Retina (tissue), 1 donor: ENCODE measurements at places on chromosomes 5 and 9.

- DNase-seq: no peak
These were observed 483.7 kb downstream of the ELAVL2 start for GRCh38 chr9:23342291-23342690.

DNA sequence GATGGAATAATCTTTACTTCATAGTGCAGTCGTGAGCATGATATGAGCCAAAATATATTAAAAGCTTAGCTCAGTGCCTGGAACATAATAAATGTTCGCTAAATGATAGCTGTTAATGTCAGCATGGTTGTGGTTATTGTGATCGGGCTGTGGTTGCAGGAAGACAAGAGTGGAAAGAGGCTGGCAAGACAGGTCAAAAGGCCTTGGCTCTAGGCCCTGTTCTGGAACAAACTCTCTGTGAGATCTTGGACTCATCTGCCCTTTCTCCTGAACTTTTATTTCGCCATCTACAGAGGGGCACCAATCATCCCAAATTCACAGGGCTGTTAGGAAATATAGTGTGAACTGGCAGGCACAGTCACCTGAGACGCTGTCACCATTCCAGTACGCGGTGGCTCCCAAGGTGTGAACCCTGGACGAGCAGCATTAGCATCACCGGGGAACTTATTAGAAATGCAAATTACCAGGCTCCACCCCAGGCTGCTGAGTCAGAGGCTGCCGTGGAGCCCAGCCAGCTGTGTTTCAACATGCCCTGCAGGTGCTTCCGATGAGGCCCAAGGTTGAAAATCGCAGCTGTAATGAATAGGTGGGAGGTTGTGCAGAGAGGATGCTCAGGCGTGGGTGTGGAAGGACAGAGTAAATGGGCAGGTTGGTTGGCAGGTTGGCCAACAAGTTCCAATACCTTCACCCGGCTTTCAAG, 50.2 kb upstream of the SAP30L start:
- no peak for DNase-seq

DNA sequence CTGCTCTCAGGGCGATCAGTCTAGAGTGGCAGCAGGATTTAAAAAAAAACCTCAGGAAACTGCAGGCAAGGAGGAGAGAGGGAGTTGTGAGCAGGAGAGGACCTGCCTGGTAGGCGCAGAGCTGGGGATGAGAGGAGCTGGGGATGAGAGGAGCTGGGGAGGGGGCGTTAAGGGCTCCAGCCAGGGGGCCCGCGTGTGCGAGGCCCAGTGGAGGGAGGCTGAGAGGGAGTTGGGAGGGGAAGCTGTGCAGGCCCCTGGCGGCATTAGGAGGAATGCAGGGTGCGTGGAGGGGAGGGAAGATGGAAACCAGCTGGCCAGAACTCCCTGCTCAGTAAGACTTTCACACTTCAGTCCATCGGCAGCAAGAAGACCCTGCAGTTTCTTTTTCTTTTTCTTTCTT, 45.2 kb upstream of the HMCN2 start:
- DNase-seq: peak; percentile 66

DNA sequence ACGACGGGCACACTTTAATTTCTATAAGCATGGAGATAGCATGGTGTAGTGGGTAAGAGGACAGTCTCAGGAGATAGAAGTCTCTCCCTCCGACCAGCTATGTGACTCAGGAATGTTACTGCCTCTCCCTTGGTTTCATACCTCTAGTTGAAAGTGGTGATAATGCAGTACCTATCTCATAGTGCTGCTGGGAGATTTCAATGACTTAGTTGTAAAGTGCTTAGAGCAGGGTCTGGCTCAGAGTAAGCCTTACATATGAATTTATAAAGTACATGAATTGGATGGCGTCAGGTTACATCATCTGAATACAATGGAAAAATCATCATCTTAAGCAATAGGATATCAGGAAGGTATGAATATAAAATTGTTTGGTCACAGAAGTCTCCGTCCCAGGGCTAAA, 952.8 kb upstream of the EDIL3 start:
- no peak for DNase-seq

DNA sequence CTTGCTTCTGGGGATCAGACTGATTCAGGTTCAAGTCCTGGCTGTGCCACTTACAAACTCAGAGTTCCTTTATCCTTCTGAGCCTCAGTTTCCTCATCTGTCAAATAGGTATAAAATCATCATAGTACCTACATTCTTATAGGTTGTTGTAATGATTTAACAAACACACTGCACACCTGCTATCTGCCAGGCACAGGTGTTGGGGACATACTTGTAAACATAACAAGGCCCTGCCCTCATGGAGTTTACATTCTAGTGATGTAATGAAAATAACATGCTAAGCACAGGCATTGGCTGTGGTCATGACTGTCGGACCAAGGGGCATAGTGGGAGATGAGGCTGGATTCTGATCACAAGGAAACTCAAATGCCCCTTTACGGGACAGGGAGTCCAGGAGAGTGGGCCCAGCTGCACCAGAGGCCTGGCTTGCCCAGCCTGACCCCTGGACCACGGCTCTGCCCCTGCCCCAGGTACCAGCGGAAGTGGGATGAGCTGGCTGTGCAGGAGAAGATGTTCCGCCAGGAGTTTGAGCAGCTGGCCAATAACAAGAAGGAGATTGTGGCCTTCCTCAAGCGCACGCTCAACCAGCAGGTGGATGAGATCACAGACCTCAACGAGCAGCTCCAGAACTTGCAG, 2.3 kb downstream of the CFAP157 start:
- DNase-seq: no peak

DNA sequence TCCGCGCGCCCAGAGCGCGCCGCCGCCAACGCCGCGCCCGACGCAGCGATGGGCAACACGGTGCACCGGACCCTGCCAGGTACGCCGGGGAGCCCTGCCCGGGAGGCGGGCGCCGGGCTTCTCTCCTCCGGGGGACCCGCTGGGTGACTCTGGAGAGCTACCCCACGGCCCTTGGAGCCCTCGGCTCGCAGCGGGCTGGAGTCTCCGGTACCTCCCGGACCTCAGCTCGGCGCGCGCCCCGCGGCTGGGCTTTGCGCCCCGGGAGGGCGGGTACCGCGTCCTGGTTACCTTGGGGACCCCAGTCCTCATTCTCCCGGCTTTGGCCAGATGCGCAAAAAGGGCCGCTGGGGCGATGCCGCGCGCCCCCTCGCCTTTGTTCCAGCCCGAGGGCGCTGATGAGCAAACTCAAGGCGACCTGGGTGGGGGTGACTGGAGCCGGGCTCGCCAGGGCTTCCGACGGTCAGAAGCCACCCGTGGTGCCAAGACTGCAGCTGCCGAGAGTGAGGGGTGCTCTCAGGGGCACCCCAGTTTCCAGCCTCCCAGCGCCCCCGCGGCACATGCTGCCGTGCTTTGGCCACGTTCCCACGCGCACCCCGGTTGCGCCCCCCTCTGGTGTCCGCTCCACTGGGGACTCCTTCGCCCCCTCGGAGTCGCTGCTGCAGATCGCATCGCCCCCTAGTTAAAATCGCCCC, 442 bp downstream of the NEURL1B start:
- DNase-seq: no peak

GRCh38 chr5:145791866-145792265, 43.3 kb downstream of the PRELID2 start:
- no peak for DNase-seq

DNA sequence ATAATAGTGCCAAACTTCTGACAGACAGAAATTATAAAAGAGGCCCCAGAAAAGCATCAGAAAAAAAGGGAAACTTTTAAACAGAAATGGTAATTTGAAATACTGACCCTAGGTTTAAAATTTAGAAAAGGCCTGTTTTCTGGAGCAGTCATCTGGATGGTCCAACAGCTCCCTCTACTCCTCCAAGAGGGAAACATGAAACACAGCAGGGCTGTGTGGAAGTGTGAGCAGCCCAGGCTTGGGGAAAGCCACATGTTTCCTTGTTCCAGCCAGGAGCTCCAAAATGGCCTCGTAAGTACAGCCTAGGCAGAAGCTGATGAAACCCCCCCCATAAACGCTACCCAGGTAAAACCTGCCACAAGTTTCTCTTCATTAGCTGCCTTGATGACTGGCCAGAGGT, 499.3 kb upstream of the ADAMTS16 start:
- DNase-seq: no peak

DNA sequence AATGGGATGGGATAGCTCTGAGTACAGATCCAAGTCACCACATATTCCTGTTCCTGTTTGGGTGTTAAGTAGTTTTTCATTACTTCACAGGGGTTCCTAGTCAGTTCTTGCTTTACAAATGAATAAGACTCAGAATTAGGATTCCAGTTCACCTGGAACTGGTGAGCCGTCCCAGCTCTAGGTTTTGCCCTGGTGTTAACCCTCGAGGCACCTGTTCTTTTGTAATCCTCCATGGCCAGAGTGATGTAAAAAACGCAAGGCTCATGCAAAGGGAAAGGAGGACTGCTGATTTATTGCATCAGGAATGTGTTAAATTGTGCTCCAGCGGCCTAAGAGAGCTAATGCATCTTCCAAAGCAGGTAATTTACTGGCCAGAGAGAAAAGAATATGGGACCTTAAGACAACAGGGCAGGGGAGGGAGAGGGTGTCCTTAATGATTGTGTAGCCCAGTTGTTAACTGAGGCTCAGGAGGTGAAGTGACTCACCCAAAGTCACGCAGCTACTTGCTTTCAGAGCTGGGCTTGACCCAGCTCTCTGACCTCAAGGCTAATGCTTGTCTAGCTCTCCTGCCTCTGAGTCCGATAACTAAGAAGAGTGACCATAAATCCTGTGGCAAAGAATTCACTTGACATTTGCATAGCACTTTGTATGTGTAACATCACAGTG, 70.5 kb downstream of the DMRT2 start:
- DNase-seq: no peak

- no peak for DNase-seq
These were observed 3.6 kb downstream of the GOLPH3 start for GRCh38 chr5:32170303-32171151.

- DNase-seq: no peak
These were observed 78.1 kb downstream of the VCAN start for GRCh38 chr5:83549674-83550073.

- no peak for DNase-seq
These were observed 7.3 kb upstream of the ROPN1L start for GRCh38 chr5:10434392-10434791.

DNA sequence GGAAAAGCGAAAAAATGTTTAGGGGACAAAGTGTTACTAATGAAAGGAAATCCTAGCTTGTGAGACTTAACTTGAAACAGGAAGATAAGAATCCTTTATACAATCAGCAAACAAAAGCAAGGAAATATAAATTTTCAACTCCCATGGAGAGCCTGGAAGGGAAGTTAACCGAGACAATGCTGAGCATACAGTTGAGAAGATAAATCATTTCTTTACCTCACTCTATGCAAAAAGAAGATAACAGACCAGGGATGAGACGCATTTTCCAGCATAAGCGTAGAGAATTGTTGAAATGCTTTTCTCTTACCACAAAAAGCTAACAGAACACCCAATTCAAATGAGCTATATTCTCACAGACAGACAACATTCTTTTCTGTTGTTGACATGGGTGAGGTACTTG, 309.6 kb downstream of the CWC27 start:
- DNase-seq: no peak

DNA sequence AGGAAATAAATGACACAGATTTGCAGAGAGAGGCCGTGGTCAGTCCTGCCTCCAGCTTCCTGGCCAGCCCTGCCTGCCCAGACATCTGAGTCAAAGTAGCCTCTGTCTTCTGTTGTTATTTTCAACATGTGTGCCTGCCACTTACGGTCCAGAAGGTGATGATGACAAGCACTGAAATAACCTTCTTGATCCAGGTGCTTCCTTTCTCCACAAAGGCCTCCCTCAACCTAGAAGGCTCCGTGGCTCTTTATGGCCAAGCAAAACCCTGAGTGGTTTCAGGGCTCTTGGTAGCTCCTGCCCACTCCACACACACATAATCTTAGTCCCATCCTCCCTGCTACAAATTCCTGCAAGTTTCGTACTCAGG, 34.1 kb upstream of the SLC6A19 start:
- DNase-seq: no peak

DNA sequence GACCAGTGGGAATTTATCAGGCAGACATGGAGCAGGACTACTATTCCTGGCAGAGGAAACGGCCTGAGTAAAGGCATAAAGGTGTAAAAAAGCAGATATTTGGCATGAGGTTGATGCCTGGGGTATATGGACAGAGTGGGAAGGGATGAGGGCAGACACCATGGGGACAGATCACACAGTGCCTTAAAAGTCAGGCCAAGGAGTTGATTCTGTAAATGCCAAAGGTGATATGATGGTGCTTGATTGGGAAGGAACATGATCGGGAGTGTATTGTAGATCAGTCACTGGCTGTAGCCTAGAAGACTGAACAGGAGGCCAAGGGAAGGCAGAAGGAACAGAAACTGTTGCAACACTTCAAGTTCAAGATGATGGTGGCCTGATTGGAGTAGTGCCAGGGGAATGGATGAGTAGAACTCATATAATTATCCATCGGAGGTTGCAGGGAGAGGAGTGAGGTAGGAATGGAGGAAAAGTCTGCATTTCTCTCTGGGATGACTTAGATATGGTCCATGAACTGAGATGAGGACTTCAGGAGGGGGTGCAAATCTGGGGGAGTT, 594.3 kb upstream of the KLF4 start:
- no peak for DNase-seq

DNA sequence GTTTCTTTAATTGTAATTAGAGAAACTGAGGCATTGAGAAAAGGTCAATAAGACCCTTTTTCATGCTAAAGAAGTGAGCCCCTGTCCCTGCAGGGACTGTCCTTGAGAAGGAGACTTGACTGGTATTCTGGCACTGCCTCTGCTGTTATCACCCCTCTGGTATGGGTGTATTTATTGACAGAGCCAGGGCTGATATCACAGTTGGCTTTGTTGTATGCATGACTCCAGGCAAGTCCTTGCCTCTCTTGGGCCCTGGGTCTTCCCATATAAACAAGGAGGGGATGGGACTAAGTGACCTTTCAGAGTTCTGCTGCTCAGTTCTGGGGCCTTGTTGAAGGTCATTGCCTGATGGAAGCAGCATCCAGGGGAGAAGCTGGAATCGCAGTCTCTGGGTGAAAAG, 71.8 kb upstream of the PPARGC1B start:
- DNase-seq: no peak

DNA sequence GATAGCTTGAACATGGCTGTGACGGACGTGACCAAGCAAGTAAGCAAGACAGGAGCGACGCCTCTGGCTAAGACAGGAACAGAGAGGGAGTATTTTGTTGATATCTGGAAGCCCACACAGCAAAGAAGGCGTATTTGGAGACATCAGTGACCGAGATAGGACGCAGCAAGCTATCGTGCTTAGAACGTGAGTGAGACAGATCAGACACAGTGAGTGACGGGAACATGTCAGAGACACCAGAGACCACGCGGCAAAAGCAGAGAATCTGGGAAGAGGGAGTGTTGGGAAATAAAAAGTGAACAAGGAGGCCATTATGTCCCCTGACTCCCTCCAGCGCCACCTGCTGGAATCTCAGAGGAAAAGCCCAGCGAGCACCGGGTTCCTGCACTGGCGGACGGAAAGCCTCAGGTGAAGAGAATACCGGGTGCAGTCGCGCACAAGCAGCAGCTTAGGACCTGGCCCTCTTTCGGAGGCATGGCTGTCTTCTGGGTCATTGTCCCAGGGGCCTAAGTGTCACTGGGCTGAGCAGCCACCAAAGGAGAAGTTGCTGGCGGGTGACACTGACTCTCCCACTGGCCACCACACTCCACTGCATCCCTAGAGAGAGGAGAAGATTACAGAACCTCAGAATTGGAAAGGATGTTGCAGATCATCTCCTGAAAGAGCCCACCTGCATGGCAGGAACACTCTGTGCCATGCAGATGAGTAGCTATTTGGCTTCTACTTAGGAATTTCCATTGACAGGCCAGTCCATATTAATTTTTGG, 99.1 kb downstream of the FBXO38 start:
- peak; percentile 5 for DNase-seq
